ENCODE measurements at places on chromosomes 2 and 18.

DNA sequence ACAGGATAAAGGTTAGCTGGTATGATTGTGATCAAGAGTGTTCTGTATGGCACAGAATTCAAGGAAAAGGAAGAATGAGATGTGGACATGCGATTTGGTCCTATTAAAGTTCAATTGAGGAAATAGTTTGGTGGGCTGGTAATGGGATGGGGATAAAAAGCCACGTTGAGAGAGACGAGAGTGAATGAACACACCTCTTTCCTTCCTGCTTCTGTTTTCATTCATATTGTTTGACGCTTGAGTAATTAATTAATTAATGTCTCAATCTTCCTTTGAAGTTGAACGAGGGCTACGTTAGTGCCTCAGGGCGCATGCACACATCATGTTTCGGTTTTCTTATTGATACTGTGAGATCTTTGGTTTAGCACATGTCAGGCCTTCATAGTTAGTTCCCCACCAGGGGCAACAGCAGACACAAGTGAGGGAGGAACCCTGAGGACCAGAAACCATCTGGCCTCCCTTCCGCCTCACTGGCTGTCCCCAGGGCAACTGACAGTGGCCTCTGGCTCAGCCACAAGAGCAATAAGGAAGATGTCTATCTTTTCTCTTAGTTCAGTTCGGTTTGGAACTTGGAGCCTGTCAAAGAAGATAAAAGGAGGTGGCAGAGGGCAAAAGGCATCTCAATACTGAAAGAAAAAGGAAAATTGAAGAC lies 116.0 kb downstream of the LIPG start:
- DNase-seq, result no peak

GRCh38 chr18:59061914-59062642 lies 77.6 kb upstream of the SEC11C start:
- no peak for DNase-seq

GRCh38 chr2:152740743-152741328 lies 22.4 kb downstream of the ARL6IP6 start:
- no peak for DNase-seq

DNA sequence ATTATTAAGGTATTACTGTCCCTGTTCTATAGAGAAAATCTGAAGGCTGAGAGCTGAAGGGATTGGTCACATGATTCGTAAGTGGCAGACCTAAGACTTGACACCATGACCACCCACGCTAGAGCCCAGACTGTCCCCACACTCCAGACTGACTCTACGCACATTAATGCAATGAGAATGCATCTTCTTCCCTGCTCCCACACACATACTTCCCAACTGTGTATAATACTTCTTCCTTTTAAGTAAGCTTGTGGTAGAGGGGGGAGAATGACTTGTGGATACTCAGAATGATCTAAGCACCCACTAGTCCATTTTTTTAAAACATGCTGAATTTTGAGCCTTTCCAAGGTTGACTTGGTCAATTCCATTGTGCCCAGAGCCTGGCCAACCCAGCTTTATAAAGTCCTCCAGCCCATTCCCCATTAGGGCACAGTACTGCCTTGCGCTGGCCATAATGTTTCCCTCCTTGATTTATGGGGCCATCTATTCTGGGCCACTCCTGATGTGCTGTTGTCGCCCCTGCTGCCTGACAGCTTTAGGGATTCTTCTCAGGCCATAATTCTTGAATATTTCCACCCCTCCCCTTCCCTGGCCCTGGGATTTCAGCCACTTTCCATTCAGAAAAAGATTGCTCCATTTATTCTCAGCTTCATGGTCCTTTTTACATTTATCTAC lies 28.7 kb downstream of the ALK start:
- no peak for DNase-seq

DNA sequence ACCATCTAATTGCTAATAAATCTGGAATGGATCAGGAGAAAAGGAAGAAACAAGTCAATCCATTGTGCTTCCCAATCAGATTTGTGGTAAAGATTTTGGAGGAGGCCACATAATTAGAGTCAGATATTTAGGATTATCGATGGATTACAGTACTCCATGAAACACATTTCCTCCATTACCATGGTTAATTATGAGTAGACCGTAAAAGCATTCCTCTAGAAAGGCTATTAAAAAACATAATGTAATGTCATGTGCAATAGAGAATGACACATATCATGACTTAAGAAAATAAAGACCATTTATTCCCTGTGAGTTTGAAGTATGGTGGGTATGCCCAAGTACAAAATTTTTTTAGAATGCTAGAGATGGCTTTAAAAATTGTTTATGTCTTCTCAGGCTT lies 96.1 kb downstream of the ITGA4 start:
- no peak for DNase-seq

DNA sequence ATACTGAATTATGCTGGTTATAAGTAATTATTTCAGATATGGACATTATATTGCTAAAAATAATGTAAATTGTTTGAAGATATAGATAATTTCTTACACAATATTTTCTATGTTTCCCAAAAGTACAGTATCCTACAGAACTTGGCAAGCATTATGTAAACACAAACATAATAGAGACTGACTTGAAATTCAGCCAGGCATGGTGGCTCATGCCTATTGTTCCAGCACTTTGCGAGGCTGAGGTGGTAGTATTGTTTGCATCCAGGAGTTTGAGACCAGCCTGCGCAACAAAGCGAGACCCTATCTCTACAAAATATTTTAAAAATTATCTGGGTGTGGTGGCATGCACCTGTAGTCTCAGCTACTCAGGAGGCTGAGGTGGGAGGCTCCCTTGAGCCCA lies 1300.5 kb upstream of the DDX18 start:
- no peak for DNase-seq

- no peak for DNase-seq
Observed at GRCh38 chr18:48866028-48866733, 84.6 kb downstream of the SMAD7 start.

DNA sequence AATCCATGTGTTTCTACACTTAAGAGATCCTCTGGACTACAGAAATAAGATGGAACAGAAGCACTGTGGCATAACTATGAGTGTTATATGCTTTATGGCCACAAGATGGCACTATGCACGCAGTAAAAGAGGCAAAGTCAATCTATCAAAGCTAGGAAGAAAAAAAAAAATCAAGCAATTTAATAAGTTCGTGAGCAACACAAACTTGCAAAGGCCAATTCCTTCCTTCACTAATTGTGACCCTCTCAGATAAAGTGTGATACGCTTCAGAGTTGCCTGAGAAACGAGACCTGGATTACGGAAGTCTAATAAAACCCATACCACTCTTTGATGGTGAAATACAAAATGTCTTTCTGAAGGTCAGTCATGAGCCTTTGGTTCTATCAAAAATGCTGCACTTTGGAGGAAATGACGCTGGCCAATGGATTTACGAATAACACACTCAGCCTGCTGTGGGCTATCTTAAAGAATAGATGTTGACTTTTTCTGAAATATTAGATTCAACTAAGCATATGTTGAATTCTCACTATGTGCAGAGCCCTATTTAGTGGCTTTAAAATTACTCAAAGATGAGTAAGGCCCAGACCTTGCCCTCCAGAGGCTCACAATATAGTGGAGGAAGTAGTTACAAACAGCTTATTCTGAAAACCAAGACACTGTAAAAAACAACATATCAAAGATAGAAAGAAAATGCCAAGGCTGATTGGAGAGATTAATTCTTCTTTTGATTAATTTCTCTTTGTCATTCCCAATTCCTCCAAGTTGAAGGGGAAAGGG lies 35.5 kb upstream of the TTR start:
- DNase-seq, result no peak

DNA sequence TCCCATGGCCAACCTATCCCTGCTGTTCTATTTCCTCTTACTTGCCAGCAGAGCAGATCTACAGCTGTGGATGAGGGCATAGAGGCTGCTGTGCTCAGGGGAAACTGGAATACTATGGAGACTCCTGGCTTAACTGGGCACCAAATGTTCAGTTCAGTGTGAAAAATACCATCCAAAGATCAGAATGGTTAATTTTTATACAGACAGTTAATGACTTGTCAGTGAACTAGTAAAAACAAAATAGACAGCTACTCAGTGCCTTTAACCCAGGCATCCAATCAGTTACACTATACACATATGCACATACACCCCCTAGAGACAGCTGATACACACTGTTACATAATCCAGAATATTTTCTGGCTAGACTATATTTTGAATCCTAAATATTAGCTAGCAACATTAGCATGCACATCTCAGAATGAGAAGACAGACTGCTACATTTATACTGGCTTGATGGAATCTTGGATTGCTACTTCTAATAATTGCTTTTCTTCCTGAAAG lies 59.1 kb upstream of the WIPF1 start:
- no peak for DNase-seq

- DNase-seq, result no peak
Observed at GRCh38 chr2:223941579-223942277, 3.4 kb downstream of the WDFY1 start.

- DNase-seq, result no peak
Observed at GRCh38 chr2:238016526-238016925, 44.3 kb upstream of the SCLY start.

DNA sequence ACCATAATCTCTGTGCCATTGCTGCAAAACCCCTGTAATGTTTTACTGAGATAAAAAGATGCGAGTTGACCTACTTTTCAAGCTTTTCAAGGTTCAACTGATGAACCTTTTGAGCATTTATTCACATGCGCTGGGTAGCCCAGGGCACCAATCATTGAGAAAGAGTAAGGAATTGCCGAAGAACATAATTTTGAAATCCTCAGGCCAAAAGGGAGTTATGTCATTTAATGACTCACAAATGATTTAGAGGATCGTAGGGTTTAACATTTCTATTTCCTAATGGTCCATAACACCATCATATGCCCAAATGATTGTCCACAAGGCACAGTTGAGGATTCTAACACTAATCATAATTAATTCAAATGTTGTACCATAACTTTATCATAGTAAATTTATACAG lies 20.2 kb upstream of the DLX1 start:
- DNase-seq, result no peak

DNA sequence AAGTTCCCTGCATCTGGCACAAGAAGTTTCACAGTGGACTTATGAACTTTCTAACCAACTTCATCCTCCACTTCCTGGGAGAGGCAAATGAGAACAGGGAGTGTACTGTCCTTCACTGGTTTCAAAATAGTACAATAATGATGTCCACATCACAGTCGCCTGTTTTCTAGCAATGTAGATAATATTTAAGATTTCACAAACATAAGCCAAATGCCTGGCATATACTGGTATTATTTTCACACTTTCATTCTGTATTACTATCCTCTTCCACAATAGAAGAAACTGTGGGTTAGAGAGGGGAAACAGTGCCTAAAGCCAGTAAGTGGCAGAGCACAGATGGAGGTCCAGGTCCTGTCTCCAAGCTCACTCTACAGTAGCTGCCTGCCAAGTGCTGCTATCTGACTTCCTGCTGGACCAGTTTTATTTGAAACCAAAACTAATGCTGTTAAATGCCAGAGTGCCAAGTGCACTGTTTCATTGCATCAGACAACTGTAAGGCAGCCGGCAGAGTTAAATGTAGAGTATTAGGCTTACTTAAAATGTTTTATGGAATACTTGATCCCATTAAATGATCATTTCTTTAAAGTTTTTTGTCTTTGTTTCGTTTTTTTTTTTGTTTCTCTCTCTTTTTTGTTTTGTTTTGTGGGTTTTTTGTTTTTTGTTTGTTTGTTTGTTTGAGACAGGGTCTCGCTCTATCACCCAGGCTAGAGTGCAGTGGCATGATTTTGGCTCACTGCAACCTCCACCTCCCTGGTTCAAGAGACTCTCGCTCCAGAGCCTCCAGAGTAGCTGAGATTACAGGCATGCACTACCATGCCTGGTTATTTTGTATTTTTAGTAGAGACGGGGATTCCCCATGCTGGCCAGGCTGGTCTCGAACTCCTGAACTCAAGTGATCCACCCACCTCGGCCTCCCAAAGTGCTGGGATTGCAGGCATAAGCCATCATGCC lies 15.1 kb downstream of the COBLL1 start:
- DNase-seq, result no peak

GRCh38 chr18:79411614-79412526 lies 16.1 kb downstream of the NFATC1 start:
- no peak for DNase-seq

- DNase-seq, result no peak
Observed at GRCh38 chr2:27471961-27472360, 17.6 kb downstream of the IFT172 start.

GRCh38 chr2:33430077-33430476 lies 46.4 kb upstream of the RASGRP3 start:
- DNase-seq, result no peak

- no peak for DNase-seq
Observed at GRCh38 chr2:9565436-9566153, 10.0 kb upstream of the ADAM17 start.

- no peak for DNase-seq
Observed at GRCh38 chr2:237020090-237020489, 65.6 kb upstream of the COPS8 start.

- no peak for DNase-seq
Observed at GRCh38 chr2:134261398-134262131, 7.7 kb downstream of the MGAT5 start.

DNA sequence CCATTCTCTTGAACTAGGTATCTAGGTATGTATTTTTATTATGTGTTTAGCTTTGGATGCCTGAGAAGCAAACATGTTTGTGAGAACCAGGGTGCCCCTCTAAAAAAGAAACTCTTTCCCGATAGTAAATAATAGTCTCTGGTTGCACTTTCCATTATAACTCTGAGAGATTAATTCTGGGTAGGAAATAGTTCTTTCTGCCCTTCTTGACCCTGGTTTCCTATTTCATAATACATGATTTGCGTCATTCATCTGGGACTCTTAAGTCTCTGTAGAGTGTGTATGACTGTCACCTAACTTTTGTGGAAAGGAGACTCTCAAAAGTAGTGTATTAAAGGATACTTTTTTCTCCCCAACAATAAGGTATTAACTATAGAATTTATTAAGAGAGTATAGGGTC lies 31.5 kb downstream of the ACSL3 start:
- no peak for DNase-seq

DNA sequence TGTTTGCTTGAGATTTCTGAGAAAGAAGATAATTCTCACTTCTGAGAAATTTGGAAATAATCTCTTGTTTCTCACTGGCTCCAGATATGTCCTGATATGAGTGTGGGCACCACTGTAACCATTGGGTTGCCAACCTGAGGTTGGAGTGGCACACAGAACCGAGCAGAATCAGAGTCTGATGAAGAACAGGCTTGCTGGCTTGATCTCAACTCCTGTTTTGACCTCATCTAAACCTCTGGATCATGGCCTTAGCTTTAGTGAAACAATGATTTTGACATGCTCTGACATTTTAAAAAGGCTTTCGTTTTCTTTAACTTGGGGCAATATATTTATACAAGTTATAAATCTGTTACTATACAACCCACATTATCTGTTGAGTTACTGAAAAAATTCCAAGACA lies 548.0 kb downstream of the IRS1 start:
- DNase-seq, result no peak

- DNase-seq, result no peak
Observed at GRCh38 chr2:65227020-65227455, 593 bp upstream of the ACTR2 start.

DNA sequence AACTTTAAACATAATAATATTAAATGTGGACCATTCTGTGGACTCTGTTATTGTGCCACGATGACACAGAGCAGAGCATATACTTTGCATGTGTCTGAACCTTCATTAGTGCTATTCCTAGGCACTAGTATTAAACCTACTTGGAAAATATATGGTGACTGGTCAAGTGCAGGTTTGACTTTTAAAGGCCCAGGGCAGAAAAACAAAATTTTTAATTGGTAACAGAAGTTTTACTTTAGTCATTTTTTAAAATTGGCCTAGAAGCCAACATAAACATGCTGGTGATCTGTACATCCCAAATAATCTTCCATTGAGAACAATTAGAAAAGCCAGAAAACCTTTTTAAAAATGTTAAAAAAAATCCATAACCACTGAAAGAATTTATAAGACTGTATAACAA lies 16.6 kb downstream of the LDAH start:
- no peak for DNase-seq

All from stimulated activated CD8-positive, alpha-beta memory T cell treated with anti-CD3 and anti-CD28 coated beads, Interleukin-2, amount 100 ng/mL, for 1 hour (primary cell).